Stimulated activated CD4-positive, alpha-beta T cell treated with anti-CD3 and anti-CD28 coated beads, Interleukin-1b, Interleukin-23, amount 100 ng/mL, for 24 hours (primary cell): ENCODE measurements at places on chromosomes 13 and 19.

- no peak for DNase-seq
Observed at GRCh38 chr13:40910324-40911050, 108.6 kb downstream of the ELF1 start.

GRCh38 chr19:16506961-16507360 is 10.8 kb downstream of the C19orf44 start:
- no peak for DNase-seq

DNA sequence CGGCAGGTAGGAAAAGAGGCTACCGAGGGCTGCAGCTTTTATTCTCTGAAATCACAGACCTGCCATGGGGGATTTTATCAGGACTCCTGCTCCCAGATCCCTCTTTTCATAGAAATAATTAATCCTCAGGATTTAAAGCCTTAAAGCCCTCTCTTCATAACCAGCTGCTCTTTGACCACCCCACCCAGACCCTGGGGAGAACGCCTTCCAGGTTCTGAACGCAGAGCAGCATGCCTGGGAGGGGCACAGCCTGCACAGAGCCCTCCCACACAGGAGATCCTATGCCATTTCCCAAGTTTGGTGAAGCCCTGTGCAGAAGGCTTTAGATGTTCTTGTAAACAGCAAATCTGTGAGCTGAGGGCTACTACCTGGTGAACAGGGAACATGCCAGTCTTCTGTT is 91.1 kb downstream of the STOML3 start:
- no peak for DNase-seq

DNA sequence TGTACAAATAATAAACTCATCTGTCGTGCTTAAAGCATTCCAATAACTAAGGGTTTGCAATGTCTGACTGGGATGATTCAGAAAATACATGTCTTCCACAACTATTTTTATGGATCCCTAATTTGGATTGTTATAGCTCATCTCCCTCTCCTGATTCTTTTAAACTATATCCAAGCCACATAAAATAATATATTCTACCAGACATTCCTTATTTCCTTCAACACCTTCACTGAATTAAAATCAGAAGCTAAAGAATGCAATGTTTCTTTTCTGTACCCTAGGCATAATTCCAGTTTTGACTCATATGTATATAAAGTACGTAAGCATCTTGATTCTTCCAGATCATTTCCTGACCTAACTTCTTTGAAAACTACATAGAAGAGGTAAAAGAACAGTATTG is 420.4 kb downstream of the EFNB2 start:
- DNase-seq: no peak

- no peak for DNase-seq
Observed at GRCh38 chr19:1762243-1763117, 9.2 kb downstream of the ONECUT3 start.

- DNase-seq: no peak
Observed at GRCh38 chr13:25819856-25820530, 231.8 kb downstream of the SHISA2 start.

DNA sequence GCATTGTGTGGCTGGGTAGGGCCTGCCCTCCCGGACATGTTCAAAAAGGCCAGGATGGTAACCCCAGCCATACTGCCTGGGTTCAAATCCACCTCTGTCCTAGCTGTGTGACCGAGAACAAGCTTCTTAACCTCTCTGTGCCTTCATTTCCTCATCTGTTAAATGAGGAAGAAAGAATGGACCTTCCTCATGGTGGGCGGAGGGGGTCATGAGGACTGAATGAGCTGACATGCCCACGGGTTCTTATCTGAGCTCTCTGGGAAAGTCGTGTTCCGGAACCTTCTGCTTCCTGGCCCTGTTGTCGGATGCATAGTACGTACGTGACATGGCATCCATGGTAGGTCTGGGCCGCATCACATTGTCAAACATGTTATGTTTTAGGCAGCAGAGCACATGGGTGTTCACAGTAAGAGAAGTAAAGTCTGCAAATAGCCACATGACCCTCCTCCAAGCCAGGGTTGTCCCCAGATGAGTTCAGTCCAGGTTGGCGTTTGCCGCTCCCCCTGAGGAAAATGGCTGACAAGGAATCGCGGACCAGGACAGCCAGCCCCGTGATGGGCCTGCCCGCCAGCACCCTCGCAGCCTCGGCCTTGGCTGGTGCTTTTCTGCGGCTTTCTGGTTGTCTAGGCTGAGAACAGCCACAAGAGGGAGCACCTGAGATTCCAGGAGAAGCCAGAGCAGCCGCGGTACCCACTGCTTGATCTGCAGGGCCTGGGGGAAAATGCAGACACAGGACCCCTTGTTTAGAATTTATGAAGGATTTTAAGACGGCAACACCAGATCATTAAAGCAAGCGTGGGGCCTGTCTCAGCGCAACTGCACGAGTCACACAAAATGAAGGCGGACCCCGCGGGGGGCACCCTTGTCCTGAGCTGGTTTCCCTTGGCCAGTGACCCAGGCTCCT is 2.4 kb upstream of the NTN5 start:
- DNase-seq: peak; percentile 49

- no peak for DNase-seq
Observed at GRCh38 chr13:20173116-20173746, 12.4 kb upstream of the GJA3 start.

DNA sequence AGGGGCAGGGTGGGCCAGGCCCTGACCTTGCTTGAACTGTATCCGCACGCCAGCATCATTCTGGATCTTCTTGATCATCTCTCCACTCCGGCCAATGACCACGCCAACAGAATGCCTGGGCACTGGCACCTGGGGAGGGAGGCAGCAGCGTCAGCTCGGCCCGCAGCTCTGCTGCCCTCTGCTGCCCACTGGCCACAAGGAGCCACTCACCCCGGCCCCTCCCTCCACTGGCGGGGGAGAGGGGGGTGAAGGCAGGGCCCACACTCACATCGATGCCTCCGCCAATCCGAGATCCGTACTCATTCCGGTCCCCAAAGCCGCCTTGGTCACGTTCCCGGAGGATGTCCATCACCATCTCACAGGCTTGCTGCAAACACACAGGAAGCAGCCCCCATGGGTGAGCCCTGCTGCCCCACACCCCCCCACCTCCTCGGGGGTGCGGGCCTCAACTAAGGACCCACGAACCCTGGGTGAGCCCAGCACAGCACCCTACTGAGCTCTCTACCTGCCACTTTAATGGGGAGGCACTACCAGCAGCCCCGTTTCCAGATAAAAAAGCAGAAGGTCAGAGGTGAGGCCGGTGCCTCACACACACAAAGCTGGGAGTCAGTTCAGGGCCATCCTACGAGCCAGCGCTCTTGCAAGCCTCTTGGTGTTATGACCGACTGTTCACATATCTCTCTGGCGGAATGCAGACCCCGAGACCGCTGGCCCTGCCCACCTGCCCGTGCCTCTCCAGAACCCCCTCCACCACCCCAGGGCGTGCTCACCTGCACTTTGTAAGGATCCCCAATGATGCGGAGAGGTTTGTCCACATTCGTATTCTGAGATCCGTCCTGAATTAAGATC is 6.7 kb downstream of the KHSRP start:
- no peak for DNase-seq

DNA sequence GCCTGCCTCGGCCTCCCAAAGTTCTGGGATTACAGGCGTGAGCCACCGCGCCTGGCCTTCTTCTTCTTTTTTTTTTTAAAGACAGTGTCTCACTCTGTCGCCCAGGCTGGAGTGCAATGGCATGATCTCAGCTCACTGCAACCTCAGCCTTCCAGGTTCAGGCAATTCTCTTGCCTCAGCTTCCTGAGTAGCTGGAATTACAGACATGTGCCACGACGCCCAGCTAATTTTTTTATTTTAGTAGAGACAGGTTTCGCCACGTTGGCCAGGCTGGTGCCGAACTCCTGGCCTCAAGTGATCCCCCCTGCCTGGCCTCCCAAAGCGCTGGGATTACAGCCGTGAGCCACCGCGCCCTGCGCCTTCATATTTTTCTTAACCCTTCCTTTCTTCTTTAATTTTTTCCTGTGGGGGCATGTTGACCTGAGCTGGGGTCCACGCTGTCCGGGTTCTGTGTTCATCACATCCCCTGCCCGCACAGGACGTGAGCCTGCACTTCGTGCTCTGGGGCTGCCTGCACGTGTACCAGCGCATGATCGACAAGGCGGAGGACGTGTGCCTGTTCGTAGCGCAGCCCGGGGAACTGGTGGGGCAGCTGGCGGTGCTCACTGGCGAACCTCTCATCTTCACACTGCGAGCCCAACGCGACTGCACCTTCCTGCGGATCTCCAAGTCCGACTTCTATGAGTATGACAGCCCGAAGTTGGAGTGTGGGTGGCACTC is 14.1 kb downstream of the PNPLA6 start:
- no peak for DNase-seq

DNA sequence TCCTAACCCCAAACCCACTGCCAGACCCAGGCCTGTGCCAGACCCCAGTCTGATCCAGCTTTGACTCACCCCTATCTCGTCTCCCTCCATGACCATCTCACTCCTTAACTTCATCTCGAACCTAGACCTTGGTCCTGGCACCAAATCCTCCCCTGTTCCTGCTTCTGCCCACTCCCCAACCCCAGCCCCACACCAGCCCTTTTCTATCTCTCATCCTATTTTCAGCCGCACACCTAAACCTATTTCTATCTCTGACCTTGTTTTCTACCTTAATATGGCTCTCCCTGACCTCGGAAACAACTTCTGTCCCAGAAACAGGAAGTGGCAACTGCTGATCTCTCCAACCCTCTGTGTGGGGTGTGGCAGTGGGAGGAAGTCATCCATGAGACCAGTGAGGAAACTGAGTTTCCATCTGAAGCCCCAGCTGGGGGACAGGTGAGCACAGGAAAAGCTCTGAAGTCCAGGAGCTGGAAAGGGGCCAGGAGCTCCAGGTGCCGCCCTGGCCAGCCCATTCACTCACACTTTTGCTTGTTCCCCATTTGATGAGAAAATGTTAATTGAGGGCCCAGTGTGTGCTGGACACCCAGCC is 13.7 kb downstream of the PTH2 start:
- DNase-seq: no peak

DNA sequence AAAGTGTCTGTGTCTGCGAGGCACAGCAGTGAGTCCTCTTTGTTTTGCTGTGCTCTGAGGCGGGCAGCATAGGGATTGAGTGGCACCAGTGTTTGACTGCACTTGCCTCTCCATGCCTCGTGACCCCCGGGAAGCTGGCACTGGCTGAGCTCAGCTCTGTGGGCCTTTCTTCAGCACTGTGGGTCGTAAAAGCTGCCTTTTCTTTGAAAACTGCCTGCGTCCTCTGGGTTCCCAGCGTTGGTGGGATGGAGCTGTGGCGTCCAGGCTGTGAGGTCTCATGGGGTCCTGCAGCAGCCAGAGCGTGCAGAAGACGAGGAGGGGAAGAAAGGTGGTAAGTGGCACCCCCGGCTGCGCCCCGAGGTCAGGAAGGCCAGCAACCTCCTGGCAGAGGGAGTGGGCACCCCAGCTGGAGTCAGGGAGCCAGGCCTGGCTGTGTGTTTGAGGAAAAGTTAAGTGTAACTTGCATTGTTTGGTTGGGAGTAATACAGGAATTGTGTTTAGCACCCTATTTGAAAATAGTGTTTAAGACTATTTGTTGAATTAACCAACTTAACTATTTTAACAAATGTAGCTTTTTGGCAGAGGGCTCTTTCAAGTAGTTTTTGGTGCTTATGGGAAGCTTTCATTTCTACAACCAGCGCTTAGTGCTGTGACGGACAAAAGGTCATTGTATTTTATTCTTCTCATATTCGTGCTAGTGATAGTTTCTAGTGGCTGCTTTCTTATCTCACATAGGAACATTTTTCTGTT is 79.3 kb upstream of the TEX29 start:
- no peak for DNase-seq

DNA sequence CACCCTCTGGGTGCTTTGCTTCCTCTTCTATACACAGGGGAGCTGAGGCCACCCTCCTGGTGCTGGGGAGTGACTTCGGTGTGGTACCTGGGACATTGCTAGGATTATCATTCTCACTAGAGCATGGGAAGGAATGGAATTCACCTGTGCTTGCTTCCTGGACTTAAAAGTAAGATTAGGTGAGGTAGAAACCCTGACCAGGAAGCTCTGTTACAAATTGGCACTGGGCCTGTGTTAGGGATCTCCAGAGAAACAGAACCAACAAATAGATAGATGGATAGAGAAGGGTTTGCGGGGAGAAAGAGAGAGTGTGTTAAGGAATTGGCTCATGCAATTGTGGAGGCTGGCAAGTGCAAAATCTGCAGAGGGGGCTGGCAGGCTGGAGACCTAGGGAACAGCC is 13.9 kb upstream of the SIAH3 start:
- no peak for DNase-seq
